Stimulated activated CD4-positive, alpha-beta T cell treated with anti-CD3 and anti-CD28 coated beads, Interleukin-4, amount 100 ng/mL, for 48 hours (primary cell): ENCODE measurements at places on chromosomes 6 and 20.

DNA sequence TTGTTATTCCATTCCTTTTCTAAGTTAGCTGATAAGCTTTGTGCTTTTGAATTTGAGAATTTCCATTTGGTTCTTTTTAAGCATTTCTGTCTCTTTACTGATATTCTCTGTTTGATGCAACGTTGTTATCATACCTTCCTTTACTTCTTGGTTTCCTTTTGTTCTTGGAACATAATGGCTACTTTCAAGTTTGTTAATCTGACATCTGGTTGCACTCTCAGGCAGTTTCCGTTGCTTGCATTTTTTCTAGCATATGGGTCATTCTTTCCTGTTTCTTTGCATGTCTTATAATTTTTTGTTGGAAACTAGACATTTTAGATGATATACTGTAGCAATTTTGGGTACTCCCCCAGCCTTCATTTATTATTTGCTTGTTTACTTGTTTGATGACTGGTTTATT lies 12.5 kb downstream of the CDC5L start:
- DNase-seq, result no peak

DNA sequence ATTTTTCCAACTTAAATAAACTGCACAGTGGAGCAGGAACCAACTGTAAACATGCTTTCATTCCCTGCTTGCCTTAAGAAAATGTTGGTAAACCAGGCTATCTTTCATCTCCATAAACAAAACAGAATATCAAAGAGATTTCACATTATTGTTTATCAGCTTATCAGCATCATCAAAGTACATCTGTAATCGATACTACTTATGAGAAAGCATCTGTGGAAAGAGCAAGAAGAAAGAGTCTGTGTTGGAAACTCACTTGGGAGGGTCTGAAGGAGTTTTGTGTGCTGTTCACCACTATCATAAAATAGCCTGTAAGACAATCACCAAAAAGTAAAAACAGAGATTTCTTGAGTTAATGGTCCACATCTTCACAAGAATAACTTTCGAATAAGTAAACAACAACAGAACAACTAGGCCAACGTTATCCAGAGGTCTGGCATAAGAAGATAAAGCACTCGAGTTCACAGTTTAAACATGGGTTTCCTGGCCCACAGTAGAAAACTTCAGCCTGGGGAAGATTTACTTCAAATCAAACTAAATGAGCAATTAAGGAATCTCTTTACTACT lies 47.9 kb downstream of the EPB41L2 start:
- no peak for DNase-seq

DNA sequence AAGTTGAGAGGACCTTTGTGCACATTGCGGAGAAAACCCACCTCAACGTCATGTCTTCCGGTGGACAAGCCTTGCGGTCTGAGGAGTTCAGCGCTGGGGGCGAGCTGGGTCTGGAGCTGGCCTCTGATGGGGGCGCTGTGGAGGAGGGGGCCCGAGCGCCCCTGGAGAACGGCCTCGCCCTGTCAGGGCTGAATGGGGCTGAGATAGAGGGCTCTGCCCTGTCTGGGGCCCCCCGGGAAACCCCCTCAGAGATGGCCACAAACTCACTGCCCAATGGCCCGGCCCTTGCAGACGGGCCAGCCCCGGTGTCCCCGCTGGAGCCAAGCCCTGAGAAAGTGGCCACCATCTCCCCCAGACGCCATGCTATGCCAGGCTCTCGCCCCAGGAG lies 14.6 kb upstream of the SLC22A7 start:
- no peak for DNase-seq

GRCh38 chr6:87995461-87995860 lies 52.2 kb upstream of the SPACA1 start:
- DNase-seq, result no peak

GRCh38 chr6:157462956-157463742 lies 82.2 kb downstream of the ZDHHC14 start:
- no peak for DNase-seq

GRCh38 chr20:44053046-44053445 lies 133.9 kb downstream of the JPH2 start:
- DNase-seq, result no peak

GRCh38 chr6:20102397-20103073 lies 109.7 kb downstream of the MBOAT1 start:
- DNase-seq, result no peak

DNA sequence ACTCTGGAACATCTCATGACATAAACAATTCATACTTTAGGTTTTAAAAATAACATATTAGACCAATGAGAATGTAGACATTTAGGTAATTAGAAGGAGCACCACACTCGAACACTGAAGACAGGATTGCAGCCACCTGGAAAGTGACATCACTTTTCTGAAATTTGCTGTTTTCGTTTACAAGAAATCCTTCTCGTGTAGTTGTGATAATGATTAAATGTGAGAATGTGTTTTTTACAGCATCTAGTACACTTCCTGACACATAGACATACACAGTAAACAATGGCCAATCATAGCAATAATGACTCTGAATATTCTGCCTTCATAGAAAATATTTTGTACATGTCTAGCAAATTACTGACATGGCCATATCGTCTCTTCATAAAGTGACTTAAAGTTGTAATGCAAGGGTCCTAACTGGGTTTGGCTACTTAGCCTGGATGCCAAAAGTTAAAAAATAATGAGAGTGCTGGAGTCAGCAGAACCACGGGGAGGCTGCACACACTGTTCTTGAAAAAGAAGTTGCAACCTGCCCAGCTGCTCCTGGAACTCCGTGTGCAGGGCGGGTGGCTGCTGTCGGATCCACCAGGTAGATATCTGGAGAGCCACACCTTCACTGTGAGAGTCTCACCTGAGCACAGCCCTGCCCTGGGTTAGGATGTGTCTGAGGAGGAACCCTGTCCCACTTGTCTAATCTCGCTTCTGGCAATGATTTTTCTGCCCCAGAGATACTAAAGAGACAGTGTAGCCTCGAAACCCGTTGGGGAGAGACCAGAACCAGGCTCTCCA lies 212.9 kb downstream of the QKI start:
- DNase-seq, result no peak

DNA sequence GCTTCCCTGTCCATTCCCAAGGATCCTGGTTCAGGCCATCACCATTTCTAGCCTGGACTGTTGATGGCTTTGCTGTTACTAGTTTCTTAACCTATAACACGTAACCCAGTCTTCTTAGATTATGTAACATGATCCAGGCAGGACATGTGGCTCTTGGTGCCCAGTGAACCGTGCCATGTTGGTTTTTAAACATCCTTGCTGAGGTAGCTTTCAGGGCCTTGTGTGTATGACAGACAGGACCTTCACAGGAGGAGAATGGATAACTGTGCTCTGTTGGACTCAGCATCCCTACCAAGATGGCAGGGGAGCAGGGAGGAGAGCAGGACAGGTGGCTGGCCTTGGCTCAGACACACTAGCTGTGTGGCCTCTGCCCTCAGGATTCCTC lies 46.8 kb downstream of the PANK2 start:
- no peak for DNase-seq

GRCh38 chr6:148794797-148795196 lies 48.0 kb downstream of the UST start:
- no peak for DNase-seq

DNA sequence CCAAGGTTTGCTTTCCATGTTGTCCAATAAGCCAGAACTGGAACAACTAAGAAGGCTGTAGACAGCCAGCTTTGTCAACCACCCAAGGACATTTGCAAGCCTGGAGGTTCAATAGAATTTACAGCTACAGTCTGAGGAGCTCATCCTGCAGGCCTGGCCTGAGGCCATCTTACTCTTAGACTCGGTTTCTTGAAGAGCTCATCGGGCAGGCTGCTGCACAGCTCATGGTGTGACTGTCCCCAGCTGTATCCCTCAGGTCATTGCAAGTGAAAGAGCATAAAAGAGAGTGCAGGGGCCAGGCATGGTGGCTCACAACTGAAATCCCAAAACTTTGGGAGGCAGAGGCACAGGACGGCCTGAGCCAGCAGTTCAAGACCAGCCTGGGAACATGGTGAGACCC lies 96.9 kb upstream of the FOXQ1 start:
- DNase-seq, result no peak

DNA sequence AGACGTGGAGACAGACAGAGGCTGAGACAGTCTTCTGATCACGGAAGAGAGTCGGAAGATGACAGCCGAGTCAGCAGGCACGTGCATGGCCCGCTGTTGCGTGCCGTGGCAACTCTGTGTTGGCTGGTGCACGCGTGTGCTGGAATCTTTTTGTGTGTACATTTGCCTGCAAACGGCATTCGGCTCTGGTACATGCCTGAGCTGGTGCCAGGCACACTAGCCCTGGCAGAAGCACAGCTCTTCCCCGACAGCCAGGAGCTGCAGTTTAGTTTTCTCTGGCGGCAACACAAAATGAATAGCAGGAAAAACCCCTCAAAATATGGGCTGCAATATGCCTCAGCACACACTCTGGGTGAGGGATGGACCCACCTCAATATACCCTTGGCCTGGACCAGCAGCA lies 769 bp upstream of the PDYN start:
- no peak for DNase-seq

- DNase-seq, result no peak
Measured at GRCh38 chr6:46655803-46656202, 3.0 kb downstream of the SLC25A27 start.

DNA sequence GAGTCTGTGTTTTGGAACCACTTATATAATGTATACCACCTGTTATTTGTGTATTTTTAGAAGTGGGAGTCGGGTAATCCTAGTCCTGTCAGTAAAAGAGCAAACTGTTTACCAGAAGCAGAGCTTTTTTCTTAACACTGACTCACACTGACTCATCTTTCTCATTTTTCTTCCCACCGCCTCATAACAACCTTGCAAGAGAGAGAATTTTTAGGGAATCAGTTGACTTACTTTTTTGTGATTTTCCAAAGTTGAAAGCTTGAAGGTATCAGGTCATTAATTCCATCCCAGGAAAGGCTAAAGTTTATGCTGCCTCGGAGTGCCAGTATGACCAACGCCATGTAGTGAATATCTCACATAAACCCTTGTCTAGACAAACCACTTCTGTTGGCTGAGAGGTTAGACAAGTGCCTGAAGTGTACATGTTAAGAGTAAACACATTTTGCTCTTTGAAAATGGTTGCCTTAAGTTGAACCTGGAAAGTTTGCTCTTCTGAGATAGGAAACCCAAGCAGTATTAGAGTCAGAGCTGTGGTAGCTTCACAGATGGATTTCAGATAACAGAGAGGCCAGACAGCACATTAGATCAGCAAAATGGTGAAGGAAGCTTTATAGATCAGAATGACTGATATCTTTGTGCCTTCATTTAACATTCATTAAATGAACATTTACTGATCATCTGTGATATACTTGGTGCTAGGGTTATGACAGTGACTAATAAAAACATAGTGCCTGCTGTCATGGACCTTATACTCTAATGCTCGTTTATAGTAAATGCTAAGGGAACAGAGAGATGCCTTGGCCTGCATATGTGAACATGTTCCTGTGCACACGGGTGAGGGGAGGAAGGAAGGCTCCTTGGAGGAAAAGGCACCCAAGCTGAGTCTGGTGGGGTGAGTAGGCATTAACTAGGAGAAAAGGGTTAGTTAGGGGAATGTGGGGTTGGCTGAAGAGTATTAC lies 29.1 kb upstream of the PKIG start:
- DNase-seq, result no peak

DNA sequence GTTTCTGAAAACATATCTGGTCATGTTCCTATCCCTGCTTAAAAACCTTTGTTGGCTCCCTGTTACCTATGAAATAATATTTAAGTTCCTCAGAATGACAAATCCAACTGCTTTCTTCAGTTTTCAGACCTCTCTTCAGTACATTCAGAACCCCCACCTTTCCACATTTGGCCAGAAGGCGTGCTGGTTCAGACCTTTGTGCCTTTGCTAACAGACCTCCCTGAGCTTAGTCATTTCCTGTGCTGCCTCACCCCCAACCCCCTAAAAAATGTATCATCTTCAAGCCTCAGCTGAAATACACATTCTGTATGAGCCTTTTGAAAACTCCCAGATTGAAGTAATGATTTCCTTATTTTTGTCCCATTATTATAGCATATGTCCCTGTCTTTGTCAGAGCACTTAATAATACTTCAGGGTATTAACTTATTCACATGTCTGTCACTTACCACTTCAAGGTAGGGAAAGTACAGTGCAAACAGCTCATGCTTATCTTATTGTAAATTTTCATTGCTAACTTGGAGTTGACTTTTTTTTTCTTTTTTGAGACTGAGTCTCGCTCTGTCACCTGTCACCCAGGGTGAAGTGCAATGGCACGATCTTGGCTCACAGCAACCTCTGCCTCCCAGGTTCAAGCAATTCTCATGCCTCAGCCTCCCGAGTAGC lies 19.7 kb downstream of the FAM217A start:
- DNase-seq, result peak; percentile 28

DNA sequence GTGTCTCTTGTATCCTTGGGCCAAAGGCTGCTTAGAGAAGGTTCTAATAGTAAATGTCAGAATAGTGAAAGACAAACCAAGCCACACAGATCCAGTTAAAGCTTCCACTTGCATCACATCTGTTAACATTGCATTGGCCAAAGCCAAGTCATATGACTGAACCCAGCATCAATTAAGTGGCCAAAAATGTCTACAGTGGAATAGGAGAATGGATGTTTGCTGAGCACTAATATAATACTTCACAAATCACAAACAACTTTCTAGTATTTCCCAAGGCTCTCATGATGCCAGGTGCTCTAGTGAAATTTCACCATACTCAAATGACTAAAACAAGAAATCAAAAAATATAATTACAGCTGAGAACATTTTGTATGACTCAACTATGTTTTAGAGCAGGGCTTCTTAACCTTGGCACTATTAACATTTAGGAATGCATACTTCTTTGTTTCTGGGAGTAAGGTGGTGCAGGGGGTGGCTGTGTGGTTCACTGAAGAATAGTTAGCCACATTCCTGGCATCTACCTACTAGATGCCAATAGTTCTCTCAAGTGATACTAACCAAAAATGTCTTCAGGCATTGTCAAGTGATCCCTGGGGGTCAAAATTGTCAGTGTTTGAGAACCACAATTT lies 148.0 kb upstream of the SPTLC3 start:
- DNase-seq, result no peak

- DNase-seq, result no peak
Measured at GRCh38 chr6:37287519-37288157, 29.7 kb upstream of the TMEM217 start.

GRCh38 chr6:35874730-35875129 lies 46.2 kb downstream of the SRPK1 start:
- DNase-seq, result no peak

- DNase-seq, result no peak
Measured at GRCh38 chr6:147438758-147439528, 69.5 kb upstream of the SAMD5 start.
